ENCODE measurements at places on chromosomes 6 and 20.

DNA sequence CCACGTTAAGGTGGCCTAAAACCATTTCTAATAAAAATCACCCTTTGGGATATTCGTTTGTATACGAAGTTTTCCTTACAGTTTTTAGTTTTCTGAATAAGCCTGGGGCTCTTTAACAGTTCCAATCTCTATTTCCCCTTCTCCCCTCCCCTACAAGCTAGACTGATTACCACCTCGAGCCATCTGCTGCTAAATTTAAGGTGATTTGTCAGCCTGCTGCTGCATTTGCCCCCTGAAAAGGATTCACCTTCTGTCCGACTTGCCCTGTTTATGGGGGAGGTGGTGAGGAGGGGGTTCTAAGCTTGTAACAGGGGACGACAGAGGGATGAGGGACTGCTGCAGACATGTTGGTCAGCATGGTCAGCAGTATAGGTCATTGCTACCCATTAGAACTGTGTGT lies 146.3 kb downstream of the JARID2 start:
- DNase-seq = no peak

GRCh38 chr20:32896521-32897280 lies 38.0 kb downstream of the EFCAB8 start:
- no peak for DNase-seq

DNA sequence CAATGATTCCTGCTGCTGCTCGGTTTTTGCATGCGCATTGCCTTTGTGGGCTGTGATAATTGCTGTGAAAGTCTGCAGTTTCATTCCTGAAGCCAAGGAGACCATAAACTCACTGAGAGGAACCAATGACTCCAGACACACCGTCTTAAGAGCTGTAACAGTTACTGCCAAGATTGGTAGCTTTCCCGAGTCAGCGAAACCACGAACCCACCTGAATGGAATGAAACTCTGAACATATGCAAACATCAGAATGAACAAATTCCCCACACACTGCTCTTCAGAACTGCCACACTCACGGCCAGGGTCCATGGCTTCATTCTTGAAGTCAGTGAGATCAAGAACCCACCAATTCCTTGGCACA lies 37.7 kb downstream of the TRIM27 start:
- DNase-seq = no peak

GRCh38 chr6:24931296-24931695 lies 4.5 kb downstream of the RIPOR2 start:
- DNase-seq = no peak

- no peak for DNase-seq
Observed at GRCh38 chr6:169587975-169588374, 113.9 kb downstream of the WDR27 start.

DNA sequence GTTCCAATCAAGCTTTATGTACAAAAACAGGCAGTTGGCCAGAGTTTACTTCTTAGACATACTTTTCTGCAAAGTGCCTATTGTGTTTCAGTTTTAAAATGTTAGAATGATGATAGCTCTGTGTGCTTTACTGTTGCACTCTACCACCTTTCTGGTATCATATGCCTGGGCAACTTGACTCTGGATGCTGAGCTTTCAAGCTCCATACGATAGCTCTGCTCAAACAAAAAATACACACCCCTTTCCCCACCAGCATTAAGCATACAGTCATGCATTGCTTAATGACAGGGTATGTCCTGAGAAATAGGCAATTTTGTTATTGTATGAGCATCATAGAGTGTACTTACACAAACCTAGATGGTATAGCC lies 123.1 kb downstream of the RCAN2 start:
- no peak for DNase-seq

DNA sequence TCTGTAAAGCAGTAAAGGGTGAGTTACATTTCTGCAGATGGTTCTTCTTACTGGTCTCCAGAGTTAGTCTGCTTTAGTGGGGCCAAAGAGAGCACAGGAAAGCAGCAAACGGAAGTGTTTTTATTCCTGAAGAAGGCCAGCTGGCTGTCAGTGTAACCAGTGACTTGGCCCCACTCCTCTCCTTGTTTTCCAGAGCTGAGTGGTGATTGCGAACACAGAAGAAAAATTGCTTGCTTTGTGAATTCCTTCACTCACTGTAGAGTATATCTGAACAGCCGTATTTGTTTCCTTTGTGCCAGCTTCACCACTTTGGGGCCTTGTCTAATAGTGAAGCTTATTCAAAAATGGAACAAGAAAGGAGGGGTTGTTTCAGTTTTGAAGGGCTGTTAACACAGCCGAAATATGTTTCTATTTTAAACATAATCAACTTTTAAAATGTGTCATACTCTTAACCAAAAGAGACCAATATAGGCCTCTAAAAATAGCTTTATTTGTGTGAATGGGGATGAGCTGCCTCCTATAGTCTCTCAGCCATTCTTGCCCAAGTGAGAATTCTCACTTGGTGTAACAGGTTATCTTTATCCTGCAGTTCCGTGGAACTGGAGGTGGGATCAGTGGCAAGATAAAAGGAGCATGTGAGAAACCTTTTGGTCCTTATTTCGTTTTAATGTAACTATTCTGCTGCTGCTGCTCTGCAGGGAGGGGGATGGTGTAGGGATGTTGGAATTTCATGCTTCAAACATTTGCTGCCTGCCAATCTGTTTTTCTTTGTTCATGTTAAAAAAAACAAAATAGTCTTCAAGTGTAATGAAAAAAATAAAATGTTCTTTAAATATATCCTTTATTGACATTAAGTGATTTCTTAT lies 37.8 kb downstream of the ZC2HC1B start:
- no peak for DNase-seq

GRCh38 chr6:32181915-32182529 lies 2.0 kb downstream of the AGER start:
- DNase-seq = no peak

- no peak for DNase-seq
Observed at GRCh38 chr6:13923527-13924145, 1.1 kb upstream of the RNF182 start.
